WTC11 (cell line): ENCODE measurements at places on chromosomes 6 and 20.

GRCh38 chr6:31947070-31947675 is 1.3 kb downstream of the CFB start:
- DNase-seq: no peak

DNA sequence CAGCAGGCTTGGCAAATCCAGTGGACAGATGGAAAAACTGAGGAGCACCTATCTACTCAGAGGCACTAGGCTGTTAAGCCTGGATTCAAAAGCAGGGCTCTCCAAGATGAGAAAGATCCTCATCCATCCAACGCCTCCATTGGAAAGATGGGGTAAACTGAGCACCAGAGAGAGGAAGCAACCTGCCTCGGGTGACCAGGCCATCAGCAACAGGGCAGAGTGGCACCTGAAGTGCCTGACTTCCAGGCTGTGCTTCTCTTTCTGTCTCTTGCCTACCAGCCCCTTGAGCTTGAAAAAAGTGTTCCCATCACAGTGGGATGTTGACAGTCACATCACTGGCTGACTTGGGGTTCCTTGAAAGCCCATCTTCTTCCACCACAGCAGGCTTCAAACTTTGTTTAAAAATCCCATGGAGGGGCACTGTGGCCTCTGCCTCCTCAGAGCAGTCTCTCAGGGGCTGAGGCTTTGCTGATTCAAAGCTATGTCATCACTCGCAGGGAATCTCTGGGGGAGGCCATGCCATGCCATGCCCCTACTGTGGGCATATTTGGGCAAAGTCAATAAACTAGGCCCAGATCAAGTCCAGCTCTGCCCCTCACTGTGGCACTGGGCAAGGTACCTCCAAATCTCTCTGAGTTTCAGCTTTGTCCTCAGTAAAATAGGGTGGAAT is 44.8 kb upstream of the TGM2 start:
- no peak for DNase-seq

GRCh38 chr6:121497970-121498375 is 62.5 kb downstream of the GJA1 start:
- no peak for DNase-seq

DNA sequence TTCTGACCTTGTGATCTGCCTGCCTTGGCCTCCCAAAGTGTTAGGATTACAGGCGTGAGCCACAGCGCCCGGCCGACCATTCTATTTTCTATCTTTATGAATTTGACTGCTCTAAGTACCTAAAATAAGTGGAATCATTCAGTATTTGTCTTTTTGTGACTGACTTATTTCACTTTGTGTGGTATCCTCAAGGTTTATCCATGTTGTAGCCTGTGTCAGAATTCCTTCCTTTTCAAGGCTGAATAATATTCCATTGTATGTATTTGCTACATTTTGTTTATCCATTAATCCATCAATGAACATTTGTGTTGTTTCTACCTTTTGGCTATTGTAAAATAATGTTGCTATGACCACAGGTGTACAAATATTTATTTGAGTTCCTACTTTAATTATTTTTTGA is 4.9 kb upstream of the TJAP1 start:
- no peak for DNase-seq

GRCh38 chr6:52575502-52575892 is 1.4 kb downstream of the TRAM2 start:
- DNase-seq: no peak

GRCh38 chr6:10852361-10852960 is 14.1 kb upstream of the MAK start:
- no peak for DNase-seq

GRCh38 chr6:158122048-158122447 is 46.0 kb downstream of the SERAC1 start:
- no peak for DNase-seq

DNA sequence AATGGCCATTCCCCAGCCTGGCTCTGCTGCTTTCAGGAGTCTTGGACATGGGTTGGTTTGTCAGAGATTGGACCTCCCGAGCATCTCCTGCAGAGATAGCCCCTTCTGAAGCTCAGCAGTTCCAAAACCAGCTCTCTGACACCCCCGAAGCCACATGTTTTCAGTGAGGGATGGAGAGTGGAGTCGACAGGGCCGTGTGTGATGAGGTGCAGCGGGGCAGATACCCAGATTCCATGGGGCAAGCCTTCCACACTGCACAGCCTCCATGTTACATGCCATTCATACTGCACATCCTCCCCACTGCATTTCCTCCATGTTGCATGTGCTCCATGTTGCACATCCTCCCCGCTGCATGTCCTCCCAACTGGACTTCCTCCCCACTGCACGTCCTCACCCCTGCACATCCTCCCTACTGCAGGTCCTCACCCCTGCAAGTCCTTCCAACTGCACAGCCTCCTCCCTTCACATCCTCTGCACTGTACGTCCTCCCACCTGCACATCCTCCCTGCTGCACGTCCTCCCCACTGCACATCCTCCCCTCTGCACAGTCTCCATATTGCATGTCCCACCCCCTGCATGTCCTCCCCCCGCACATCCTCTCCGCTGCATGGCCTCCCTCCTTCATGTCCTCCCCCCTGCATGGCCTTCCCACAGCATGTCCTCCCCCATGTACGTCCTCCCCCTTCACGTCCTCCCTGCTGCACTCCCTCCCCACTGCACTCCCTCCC is 112.2 kb downstream of the SYNDIG1 start:
- no peak for DNase-seq
